ENCODE measurements at places on chromosomes 13 and 19. TPM values are rescaled to one million over a fixed set of nuclear protein-coding genes. Genes with fewer than 3 reads are reported as not detected.

Gene CEACAM5
- total RNA-seq = not detected

Gene COLGALT1
- 55.4 TPM for total RNA-seq

Gene GRIN2D
- total RNA-seq = 0.05 TPM

Gene MIR17HG
- total RNA-seq = 8.1 TPM

Gene TTC9B
- not detected for total RNA-seq

Gene ZBTB45
- 9.8 TPM for total RNA-seq

Gene UBE2L5
- not detected for total RNA-seq

Gene C3
- not detected for total RNA-seq

Gene OR10H4
- total RNA-seq = not detected

Gene LMTK3
- 2.9 TPM for total RNA-seq

Gene PSG2
- total RNA-seq = not detected

Gene CASP14
- not detected for total RNA-seq

Gene PSPN
- total RNA-seq = 0.82 TPM

Gene ZNF578
- 4.1 TPM for total RNA-seq

Gene SIGLEC8
- total RNA-seq = not detected

Gene ADPRHL1
- total RNA-seq = 0.93 TPM

Gene WDR83
- total RNA-seq = 17.0 TPM

Gene IZUMO4
- 7.1 TPM for total RNA-seq

Gene SGCG
- not detected for total RNA-seq

Gene LHB
- total RNA-seq = not detected

Gene PRR22
- 4.2 TPM for total RNA-seq

Gene MISP3
- total RNA-seq = 2.4 TPM

Gene CYP2S1
- 0.84 TPM for total RNA-seq

Gene GSX1
- not detected for total RNA-seq

Gene TICAM1
- total RNA-seq = 24.8 TPM

Gene ZNF560
- not detected for total RNA-seq

Gene NOTCH3
- 0.25 TPM for total RNA-seq

Gene C5AR1
- 11.4 TPM for total RNA-seq

Gene TJP3
- total RNA-seq = 1.1 TPM

Gene FAM124A
- not detected for total RNA-seq

Gene PROZ
- total RNA-seq = not detected

Gene PLK5
- not detected for total RNA-seq

Gene RGL3
- total RNA-seq = 0.48 TPM

Gene IL11
- total RNA-seq = 0.35 TPM

Gene TUBA3C
- not detected for total RNA-seq

Gene KLK14
- total RNA-seq = 1.1 TPM

Gene IZUMO2
- total RNA-seq = not detected

Gene ZNF442
- total RNA-seq = 1.4 TPM

Gene MAN2B1
- 118 TPM for total RNA-seq

Gene GARIN5A
- 0.59 TPM for total RNA-seq

Gene HSPB6
- total RNA-seq = not detected

Gene HIPK4
- total RNA-seq = not detected

Gene ZNF382
- total RNA-seq = 3.2 TPM

Gene EFNA2
- total RNA-seq = not detected

Gene GRIK5
- not detected for total RNA-seq

Gene C19orf38
- 6.2 TPM for total RNA-seq

Gene TYROBP
- 439 TPM for total RNA-seq

Gene TEKTIP1
- total RNA-seq = 6.4 TPM

Gene CYP2A6
- not detected for total RNA-seq

All from natural killer cell (primary cell).